ENCODE measurements at places on chromosomes 3 and 15.
A peak's percentile ranks its signal among the peaks of the same experiment; 100 is the strongest.

- DNase-seq, result no peak
Measured at GRCh38 chr3:51819709-51820406, 40.8 kb upstream of the IQCF6 start.

- no peak for DNase-seq
Measured at GRCh38 chr3:124650798-124651197, 79.5 kb upstream of the UMPS start.

DNA sequence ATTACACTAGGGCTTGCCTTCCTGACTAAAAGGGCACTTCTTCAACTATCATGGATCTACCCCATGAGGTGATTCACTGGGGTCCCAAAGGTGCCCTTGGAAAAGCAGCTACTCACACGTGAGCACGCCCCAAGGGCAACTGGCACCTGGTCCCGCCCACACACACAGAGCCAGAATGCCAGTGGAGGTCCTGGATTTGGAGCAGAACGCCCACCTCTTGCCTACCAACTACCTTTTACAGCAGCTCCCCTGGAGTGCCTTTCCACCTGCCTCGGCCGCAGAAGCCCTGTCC is 1.8 kb upstream of the CTDSPL start:
- DNase-seq, result no peak

GRCh38 chr15:90402223-90402622 is 14.2 kb downstream of the IQGAP1 start:
- peak; percentile 71 for DNase-seq
